HFFc6 (cell line): ENCODE measurements at places on chromosomes 2 and 18. TPM values are rescaled to one million over a fixed set of nuclear protein-coding genes. Genes with fewer than 3 reads are reported as not detected.

GRCh38 chr2:27150639-27151230 is 1.9 kb downstream of the TCF23 start:
- no peak for DNase-seq

- no peak for DNase-seq
These were observed 2.7 kb upstream of the PPP4R1 start for GRCh38 chr18:9617006-9617542.

DNA sequence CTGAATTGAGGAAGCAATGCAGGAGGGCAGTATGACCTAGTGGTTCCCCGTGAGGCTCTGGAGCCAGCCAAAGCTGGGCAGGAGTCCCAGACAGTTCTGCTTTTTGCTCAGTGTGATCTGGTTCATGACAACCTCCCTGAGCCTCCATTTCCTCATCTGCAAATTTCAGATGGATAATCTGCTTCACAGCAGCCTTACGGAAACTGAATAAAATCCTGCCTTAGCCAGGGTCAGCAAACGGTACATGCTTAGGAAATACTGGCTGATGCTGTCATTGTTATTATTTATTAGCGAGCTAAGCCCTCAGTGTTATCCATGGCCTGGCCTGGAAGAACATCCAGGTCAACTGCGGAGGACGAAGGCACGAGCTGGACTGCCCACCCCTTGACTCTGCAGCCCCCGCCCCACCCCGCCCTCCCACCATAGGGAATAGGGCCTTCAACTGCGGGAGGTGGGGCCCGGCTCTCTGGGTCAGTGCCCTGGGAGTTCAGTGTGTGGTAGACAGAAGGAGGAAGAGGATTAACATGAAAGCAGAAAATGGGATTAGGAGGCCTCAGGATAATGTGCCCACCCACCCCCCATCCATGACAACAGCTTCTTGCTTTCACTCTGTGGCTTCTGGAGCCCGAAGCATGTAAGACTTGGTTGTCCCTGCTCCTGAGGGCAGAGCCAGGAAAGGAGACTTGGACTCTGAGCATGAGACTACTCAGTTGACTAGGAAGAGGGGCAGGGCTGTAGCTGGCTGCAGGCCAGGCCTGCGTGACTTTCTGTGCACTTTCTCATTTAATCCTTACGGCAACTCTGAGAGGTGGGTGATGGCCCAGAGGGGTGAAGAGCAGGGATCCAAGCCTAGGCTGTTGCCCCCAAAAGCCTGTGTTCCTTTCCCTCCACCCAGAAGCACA is 13.1 kb downstream of the PKDCC start:
- DNase-seq, result no peak

The KIAA2012 gene
- total RNA-seq, result 0.13 to 0.25 TPM (median 0.24 TPM) in 3 replicates

The HOXD4 gene
- total RNA-seq, result 0.58 TPM in 1 of 3 replicates, not detected in the others

The METAP1D gene
- total RNA-seq, result 4.1 to 6.2 TPM (median 5.3 TPM) in 3 replicates
